Left cardiac atrium (tissue), 4 donors: ENCODE measurements at places on chromosomes 1 and 21. TPM values are rescaled to one million over a fixed set of nuclear protein-coding genes. Genes with fewer than 3 reads are reported as not detected.

The OLFML3 gene
- total RNA-seq = 18.8 TPM

The PPM1J gene
- total RNA-seq = 5.1 TPM

DNA sequence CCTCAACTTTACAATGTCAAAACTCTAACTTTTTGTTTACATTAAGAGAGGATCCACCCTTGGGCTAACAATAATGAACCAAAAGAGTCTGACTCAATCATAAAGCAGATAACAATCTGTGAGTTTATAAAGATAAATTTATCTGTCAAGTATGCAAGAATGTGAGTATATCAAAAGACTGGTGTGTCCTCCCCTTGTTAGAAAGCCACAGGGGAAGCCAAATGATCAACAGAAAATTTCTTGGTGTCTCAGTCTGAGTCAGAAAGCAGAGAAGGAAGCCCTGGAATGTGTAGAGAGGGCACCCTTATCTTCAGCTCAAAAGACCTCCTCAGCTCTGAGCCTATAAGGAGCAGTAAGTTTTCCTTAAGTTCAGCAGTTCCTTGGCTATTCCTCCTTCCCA, 13.9 kb upstream of the PDIK1L start:
- DNase-seq = no peak

The MFAP2 gene
- total RNA-seq = 9.6 TPM

The RGS13 gene
- 0.32 TPM for total RNA-seq

The KIF21B gene
- 0.94 TPM for total RNA-seq

GRCh38 chr1:200224315-200224714, 185.5 kb downstream of the ZNF281 start:
- DNase-seq = no peak

- DNase-seq = no peak
Measured at GRCh38 chr1:76230842-76231281, 156.3 kb downstream of the ST6GALNAC3 start.

- no peak for DNase-seq
Measured at GRCh38 chr1:157691285-157691920, 9.2 kb downstream of the FCRL3 start.

- no peak for DNase-seq
Measured at GRCh38 chr1:243944429-243945160, 94.6 kb upstream of the AKT3 start.

GRCh38 chr21:32198384-32198783, 80.5 kb downstream of the MIS18A start:
- DNase-seq = no peak

DNA sequence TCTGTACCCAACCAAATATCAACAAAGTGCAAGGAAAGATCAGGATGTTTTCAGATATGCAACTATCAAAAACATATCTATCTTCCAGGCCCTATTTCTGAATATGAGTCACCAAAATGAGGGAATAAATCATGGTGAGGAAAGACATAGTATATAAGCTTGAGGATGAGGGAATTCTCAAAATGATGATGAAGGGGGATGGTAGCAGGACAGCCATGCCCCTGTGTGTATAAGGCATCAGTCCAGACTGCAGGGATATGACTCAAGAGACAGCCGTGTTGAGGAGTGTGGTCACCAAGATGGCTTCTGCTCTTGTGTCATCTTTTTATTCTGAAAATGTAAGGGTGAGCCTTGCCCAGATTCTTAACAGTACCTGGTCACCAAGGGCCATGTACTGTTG, 4.4 kb upstream of the WDR64 start:
- DNase-seq = no peak

DNA sequence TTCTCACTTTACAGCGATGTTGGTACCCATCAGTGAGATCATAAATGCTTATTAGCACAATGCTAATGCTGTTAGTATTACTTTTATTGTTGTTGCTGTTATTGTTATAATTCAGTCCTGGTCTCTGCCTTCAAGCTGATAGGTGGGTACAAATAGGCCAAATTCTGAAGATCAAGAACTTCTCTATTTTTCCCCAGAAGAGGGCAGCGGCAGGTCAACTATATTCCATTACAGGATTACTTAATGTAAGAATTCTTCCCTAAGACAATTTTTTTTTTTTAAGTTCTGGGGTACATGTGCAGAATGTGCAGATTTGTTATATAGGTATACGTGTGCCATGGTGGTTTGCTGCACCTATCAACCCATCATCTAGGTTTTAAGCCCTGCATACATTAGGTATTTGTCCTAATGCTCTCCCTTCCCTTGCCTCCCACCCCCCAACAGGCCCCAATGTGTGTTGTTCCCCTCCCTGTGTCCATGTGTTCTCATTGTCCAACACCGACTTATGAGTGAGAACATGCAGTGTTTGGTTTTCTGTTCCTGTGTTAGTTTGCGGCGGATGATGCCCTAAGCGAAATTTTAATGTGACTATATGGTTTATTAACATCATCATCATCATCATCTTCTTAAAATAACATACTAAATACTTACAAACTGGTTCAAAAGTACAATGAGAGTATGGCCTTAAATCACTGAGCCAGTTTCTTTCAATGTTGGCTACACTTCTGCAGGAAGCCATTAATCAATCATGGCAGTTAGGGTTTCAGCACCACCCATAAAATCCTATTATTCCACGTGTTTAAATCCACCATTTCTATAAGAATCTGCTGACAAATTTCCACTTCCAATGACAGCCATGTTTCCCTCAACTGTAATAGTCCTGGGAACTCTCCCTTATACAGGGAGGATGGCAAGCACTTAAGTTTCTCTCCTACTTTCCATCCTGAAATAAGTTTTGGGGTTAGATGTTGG, 19.2 kb downstream of the SLC19A2 start:
- DNase-seq = no peak

DNA sequence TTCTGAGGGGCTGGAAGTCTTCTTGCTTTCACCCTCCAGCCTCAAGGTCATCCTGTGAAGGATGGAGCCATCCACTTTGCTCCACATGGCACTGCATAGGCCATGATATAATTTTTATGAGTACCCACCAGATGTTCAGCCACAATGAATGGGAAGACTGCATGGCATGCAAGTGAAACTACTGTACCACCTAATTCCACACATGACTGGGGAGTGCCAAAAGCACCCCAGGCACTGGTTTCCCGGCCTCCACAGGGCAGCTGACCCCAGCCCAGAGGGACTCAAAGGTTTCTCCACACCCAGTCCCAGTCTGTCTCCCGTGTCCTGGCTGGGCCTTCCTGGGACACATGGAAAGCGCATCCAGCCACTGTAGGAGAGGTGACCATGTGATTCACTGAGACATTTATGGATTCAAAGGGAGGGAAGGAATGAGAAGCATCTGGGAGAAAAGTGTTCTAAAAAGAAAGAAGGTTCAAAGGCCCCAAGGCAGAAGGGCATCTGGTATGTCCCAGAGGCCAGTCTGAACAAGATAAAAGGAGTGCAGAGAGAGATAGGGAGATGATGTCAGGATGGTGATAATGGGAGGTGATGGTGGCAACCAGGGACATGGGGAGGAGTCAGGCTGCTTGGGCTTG, 12.1 kb downstream of the RHOU start:
- DNase-seq = no peak

DNA sequence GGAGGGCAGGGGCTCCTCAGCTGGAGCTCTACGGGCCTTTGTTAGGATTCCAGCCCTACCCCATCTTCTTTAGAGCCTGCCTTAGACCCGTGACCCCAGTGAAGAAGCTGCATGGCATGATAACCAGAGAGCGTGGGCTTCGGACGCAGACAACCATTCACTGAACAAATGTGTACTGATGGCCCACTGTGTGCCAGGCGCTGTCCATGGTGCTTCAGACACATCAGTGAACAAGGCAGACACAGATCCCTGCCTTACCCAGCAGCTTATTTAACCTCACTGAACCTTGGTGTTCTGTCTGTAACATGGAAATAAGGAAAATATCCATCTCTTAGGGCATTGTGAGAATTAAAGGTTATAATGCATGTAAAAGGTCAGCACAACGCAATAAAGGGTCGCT, 9.5 kb downstream of the CHIT1 start:
- DNase-seq = no peak

- DNase-seq = no peak
Measured at GRCh38 chr1:103516283-103516682, 9.2 kb upstream of the RNPC3 start.

The RAB42 gene
- total RNA-seq = 2.7 TPM

- no peak for DNase-seq
Measured at GRCh38 chr1:20723159-20723536, 5.3 kb upstream of the KIF17 start.

The ACTA1 gene
- 508 TPM for total RNA-seq

GRCh38 chr1:52659356-52659755, 26.4 kb downstream of the SHISAL2A start:
- no peak for DNase-seq

- DNase-seq = no peak
Measured at GRCh38 chr21:16113052-16113715, 383.4 kb downstream of the USP25 start.

- DNase-seq = no peak
Measured at GRCh38 chr1:111747947-111748346, 7.8 kb upstream of the DDX20 start.

The GPR52 gene
- total RNA-seq = 2.2 TPM
